ENCODE measurements at places on chromosomes 2 and 18.

GRCh38 chr2:241598061-241598460 lies 38.9 kb downstream of the THAP4 start:
- DNase-seq, result no peak

- DNase-seq, result no peak
These were observed 2.3 kb downstream of the HOXD11 start for GRCh38 chr2:176109192-176109901.

- no peak for DNase-seq
These were observed 368.6 kb upstream of the SPRED2 start for GRCh38 chr2:65800998-65801397.

DNA sequence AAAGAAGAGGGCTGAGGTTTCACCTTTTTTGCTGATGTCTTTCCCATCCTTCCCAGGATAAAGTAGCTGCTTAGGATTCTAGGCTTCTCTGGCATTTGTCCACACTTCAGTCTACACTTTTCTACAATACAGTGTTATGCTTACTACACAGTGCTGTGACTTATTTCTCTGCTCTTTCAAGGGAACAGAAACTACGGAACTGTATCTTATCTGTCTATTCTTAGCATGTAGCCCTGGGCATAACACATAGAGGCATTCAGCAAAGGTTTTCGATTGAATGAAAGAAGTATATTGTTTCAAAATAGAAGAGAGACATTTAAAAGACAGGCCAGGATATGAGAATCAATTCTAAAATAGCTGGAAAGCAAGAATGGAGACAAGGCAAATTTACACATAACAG lies 110.9 kb downstream of the ARHGEF33 start:
- DNase-seq, result no peak

GRCh38 chr2:145906354-145906753 lies 1386.4 kb upstream of the ZEB2 start:
- DNase-seq, result no peak

- no peak for DNase-seq
These were observed 879 bp upstream of the XDH start for GRCh38 chr2:31415421-31415820.

Data from brain pericyte (primary cell).